ENCODE measurements at places on chromosomes 4 and X. TPM values are rescaled to one million over a fixed set of nuclear protein-coding genes. Genes with fewer than 3 reads are reported as not detected.

DNA sequence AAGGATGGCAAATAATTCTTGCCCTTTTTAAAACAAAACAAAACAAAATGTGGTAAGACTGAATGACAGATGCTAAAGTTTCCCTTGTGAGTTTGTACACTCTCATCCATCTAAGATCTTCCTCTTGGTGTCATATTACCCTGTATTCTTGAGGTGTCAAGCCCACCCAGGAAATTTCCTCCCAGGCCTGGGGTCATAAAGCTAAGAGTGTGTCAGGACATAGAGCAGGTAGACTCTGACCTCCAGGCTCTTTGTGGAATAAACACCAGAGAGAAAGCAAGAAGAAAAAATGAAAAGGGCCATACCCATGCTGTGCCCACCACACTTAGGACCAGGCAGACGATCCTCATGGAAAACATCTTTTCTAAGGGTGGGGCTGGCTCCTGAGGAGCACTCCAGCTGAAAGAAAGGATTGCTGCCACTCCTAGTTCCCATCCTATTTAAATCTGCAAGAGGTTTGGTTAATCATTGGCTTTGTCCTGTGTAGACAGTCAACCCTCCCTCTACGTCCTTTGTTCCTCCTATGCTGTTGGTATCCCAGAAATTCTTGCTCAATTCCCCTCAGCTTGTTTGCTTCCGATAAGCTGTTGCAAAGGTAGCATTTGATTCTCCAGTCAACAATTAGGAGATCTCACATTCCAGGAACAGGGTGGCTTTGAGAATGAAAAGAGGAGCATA is at the start of gene FGA:
TSS of gene FGA (minus strand) at position 414 of the 678 bp plus-strand sequence. CDS start at position 359, 55 bp downstream.
- H3K27ac ChIP-seq = no peak within 1 kb of the TSS
- no peak within 1 kb of the TSS for H3K4me3 ChIP-seq
- H3K27me3 ChIP-seq = no peaks in the 10 kb centered on the region
- H3K4me1 ChIP-seq = no peaks in the 10 kb centered on the region
- no peak for DNase-seq

DNA sequence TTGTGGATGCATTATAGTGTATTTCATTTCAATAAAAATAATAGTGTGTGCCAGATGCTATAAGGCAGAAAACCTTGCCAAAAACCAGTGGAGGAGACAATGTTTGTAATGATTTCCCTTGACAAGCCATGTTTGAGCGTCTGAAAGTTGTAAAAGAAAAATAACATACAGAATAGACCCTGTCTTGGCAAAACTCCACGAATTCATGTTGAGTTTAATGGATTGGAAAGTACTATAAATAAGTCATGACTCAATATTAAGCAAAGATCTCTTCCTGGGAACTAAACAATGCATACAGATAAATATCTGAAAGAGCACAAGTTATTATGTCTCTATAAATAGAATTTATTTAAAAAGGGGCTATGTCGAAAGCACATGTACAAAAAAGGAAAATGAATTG is 543.5 kb downstream of the GABRG1 start:
- H3K4me3 ChIP-seq = no peak overlapping the region
- no peak for DNase-seq
- no peaks in the 10 kb centered on the region for H3K27me3 ChIP-seq
- no peak overlapping the region for H3K27ac ChIP-seq

The TACR3 gene
- total RNA-seq = not detected

DNA sequence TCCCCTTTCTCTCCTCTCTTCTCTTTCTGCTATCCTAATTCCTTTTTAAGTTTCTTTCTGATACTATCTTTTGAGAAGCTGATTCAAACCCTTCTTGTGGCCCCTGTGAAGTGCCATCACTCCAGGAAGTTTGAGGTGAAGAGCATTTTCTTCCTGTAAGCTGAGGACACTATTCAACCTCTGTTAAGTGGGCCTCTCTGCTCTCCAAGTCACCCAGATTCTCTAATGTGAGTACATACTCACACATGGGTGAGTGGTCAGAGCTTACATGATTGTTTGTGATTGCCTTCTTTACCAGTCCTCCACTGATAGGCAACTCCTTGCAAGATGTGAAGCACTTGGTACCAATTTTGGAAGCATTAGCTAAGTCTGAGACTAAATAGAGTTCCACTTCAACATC is 18.4 kb upstream of the SMIM10L2A start:
- no peaks in the 10 kb centered on the region for H3K36me3 ChIP-seq
- H3K27ac ChIP-seq = no peak overlapping the region
- no peaks in the 10 kb centered on the region for H3K4me1 ChIP-seq
- H3K4me3 ChIP-seq = no peak overlapping the region

DNA sequence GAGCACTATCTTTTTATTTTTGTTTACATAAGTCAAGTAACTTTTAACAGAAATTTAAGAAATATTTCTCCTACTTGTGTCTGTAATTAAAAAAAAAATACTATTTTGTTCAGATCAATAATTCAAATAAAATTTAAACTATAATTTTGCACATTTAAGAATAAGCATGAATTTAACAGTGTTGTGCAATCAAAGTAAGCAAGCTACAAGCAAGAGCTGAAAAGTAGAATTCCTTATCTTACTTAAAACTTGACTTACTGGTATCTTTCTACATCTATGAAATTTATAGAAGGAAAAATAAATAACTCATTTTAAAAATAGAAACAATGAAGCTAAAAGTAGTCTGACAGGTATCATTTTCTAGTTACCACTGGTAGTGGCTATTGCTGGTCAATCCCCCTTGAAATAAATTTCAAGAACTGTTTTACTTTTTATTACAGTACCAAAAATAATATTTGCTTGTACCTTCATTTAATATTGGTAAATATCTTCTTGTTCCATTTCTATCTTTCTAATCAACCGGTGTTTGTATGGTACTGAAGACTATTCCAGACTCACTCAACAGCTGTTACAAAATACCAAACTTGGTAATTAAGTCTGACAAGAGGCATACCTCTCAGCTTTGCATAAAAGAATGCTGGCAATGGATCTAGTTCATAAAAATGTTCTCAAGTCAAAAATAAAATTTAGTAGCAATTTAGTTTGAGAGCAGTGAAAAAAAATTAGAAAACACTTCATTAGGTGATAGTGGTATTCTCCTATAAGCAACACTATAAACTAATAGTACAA is 62.2 kb downstream of the NOCT start:
- H3K4me1 ChIP-seq = no peaks in the 10 kb centered on the region
- no peak for DNase-seq
- H3K4me3 ChIP-seq = no peak overlapping the region

Data from aorta (tissue), 5 donors.